ENCODE measurements at places on chromosomes 12 and 14.

DNA sequence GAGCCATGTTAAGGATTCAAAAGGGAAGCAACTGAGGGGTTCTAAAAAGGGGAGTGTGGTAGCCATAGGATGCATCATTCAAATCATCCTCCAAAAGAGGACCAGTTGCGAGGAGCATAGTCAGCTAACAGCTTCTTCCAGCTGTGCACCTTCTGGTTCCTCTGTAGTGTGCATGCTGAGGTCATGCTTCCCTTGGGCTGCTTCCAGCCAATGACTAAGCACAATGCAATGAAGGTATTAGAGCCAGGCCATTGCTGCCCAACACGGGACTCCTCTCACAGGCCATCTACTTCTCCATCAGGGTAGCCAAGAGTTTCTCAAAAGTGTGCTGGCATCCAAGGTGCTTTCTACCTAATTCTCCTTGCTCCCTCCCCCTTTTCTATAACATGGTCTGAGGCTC is 69.2 kb upstream of the ARID2 start:
- DNase-seq, result no peak

DNA sequence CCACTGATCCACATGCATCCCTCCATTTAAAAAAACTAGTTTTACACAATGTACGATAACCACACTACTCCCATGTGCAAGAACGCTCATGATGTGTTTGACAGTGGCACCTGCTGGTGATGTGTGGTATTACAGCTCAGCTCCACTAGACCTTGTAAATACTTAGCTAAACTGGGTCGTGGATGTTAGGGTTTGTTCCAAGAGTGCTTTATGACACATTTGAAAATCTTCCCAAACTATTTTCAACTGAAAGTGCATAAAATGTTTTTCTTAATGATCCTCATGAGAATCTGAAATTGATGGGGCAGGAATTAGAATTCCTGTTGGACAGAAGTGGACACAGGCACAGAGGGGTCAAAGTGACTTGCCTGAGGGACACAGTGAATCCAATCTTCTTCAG is 99.2 kb downstream of the SCARB1 start:
- DNase-seq, result no peak

GRCh38 chr12:53593707-53594106 is 32.5 kb downstream of the ATF7 start:
- no peak for DNase-seq

- no peak for DNase-seq
Observed at GRCh38 chr12:3684449-3685051, 68.4 kb downstream of the CRACR2A start.

DNA sequence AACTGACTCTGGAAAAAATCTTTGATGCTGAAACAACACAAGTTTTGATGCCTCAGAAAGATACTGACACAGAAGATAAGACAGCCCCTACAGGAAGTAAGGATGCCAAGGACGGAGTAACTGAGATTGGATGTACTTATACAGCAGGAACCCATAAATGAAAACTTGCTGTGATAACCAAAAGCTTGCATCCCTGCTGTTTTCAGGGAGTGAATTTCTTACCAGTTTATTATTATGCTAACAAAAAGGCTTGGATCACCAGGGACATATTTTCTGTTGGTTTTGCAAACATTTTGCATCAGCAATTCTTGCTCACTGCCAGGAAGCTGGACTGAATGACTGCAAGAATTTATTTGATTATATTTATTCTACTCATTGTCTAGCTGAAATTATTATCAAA is 197.7 kb downstream of the NAV3 start:
- DNase-seq, result no peak

- no peak for DNase-seq
Observed at GRCh38 chr12:103269946-103270345, 225.8 kb downstream of the C12orf42 start.

- no peak for DNase-seq
Observed at GRCh38 chr12:91138337-91138920, 27.1 kb upstream of the LUM start.

- DNase-seq, result no peak
Observed at GRCh38 chr12:10571141-10571540, 42.3 kb downstream of the MAGOHB start.

DNA sequence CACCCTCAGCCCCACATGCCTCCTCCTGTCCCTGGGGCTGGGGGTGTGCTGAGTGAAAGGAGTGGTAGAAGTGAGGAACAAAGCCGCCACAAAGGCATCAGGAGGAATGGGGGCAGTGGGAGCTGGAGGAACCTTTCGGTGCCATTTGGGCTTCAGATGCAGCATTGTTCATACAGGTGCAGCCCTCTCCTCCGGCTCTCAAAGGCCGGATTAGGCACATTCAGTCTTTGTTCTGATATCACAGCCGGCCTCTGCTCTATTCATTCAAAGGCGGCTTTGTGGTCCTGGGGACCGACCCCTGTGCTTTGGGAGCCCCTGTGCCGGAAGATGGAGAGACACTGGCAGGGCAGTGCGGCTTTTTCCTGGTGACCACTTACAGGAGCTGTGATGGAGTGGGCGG is 53.2 kb downstream of the SMOC1 start:
- no peak for DNase-seq

- no peak for DNase-seq
Observed at GRCh38 chr12:45730084-45730347, 510 bp downstream of the ARID2 start.

DNA sequence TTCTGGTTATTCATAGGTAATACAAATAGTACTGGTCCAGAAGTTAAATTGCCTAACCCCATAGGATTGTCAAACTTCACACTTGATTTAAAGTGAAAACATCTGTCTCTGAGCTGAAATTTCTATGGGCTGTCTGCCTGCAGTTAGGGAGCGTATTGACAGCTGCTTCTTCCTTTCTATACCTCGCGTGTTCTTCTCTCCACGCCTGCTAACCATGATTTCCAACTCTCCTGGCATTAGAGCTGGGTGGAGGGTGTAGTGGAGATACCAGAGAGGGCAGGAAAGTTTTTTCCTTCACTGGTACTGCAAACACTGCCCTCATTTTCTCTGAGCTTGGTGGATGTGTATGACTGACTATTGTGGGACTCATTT is 429.0 kb upstream of the FBXO33 start:
- no peak for DNase-seq

Data from immature natural killer cell (primary cell).